ENCODE measurements at places on chromosomes 3 and 15.

DNA sequence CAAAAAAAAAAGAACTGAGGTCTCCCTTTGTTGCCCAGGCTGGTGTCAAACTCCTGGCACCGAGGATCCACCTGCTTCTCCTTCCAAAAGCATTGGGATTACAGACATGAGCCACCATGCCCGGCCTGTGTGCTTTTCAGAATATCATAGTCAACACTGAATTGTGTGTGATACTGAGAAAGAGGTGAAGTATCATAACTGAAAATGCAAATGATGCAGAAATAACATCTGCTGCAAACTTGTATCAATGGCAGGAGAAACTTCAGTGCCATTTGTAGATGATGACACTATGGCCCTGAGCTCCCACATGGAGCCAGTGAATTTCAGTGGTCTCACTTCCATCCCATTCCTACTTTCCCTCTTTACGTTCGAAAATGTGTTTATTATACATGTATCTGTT, 21.9 kb downstream of the IL12A start:
- no peak for DNase-seq

GRCh38 chr3:104388619-104389018, 978.1 kb upstream of the ALCAM start:
- DNase-seq: peak; percentile 59

GRCh38 chr3:191094057-191094845, 104.8 kb upstream of the OSTN start:
- peak; percentile 93 for DNase-seq

GRCh38 chr3:152321200-152321954, 52.6 kb downstream of the MBNL1 start:
- DNase-seq: no peak

DNA sequence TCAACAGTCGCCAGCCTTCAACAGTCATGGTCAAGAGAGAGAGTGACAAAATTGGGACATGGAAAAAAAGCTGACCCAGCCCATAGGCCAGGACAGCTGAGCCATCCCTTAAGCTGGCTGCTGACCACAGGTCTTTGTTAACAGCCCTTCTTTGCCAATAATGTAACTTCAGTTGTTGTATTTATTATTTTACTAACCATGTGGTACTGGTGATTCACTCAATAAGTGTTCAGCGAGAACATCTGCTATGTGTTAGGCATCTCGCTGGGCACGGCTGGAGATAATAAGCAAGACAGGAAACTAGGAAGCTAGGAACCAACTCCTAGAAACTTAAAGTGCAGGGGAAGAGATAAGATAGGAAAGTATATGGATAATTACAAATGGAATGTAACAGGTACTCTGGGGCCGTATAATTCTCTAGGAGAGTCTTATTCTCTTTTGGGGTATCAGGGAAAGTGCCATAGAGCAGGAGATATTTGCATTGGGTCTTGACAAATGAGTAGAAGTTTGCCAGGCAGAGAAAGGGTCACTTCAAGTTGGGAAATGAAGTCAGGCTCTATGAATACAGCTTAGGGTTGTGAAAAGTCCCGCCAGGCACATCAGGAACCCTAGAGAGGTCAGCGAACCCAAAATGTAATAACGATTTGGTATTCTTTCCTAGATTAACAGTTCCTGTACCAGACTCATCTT, 84.0 kb upstream of the TRA2B start:
- peak; percentile 93 for DNase-seq

DNA sequence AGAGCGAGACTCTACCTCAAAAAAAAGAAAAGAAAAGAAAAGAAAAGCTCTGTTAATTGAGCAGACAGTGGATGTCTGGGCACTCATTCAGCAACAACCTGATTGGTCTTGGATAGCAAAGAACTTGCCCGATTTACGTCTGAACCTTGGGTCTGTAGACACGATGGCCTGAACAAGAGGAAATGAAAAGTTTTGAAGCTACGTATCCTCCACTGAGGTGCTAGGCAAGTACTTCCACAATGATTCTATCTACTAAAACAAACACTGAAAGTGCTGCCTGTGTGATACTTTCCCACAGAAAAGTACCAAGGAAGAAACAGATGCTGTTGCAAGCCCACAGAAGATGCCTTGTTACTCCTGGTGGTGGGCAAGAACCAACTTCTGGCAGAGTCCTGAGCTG, 21.8 kb upstream of the MUSTN1 start:
- no peak for DNase-seq

DNA sequence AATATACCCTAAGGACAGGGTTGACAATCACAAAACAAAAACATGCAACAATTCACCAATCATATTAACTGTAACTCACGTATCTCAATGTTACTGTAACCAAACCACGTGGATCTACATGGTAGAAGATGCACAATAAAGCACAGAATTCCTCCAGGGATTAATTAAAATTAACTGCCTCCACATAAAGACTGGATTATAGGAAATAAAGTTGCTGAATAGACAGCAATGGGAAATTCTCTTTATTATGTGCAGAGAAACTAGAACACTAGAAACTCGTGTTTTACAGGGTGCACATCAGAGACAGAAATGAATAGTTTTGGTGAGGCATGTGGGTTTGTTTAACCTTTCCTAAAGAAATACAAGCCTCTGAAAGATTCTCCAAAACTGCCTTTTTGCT, 696.3 kb downstream of the EPHA3 start:
- no peak for DNase-seq

DNA sequence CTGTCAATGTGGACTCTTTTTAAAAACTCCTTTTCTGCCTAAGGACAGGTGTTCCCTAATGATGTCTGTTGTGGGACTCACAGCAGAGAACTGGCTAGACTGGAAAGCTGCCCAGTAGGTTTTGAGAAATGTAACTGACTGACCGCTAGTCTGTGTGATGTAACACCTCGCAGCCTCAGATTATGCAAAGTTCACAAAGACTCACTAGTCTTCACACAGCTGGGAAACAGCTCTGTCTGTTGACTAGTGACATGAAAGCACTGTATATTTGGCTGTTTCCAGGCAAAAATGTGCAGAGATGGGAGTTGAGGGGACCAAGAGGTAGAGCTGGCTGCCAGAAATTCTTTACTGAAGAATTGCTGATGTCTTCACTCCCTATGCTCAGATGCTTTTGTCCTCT, 10.3 kb downstream of the PDZRN3 start:
- peak; percentile 77 for DNase-seq

DNA sequence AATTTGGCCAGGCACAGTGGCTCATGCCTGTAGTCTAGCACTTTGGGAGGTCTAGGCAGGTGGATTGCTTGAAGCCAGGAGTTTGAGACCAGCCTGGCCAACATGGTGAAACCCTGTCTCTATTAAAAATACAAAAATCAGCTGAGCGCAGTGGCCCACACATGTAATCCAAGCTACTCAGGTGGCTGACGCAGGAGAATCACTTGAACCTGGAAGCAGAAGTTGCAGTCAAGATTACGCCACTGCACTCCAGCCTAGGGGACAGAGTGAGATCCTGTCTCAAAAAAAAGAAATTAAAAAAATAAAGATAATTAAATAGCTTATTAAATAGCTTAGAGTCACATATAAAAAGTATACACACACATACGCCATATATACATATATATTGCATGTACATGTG, 3.7 kb upstream of the TIPARP start:
- DNase-seq: no peak

GRCh38 chr3:61724183-61724582, 162.8 kb downstream of the PTPRG start:
- no peak for DNase-seq

GRCh38 chr3:152109038-152109437, 159.7 kb upstream of the MBNL1 start:
- no peak for DNase-seq

DNA sequence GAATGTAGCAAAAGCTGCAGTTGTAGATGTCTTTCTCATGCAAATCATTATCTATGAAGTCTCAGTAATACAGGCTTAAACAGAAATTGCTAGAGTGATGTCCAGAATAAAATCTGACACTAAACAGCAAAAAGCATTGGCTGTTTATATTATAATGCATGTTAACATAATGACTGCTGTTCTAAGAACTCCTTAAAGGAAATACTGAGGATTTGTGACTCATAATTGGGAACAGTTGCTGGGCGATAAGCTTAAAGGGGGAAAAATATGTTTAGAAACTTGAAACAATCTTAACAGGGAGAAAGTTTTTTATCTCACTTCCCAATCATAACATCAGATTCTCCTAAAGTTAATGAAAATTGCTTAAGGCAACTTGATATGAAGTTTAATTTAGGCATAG, 17.5 kb downstream of the TIPARP start:
- DNase-seq: peak; percentile 76

- DNase-seq: no peak
Measured at GRCh38 chr3:133948131-133948810, 52.6 kb upstream of the RAB6B start.

DNA sequence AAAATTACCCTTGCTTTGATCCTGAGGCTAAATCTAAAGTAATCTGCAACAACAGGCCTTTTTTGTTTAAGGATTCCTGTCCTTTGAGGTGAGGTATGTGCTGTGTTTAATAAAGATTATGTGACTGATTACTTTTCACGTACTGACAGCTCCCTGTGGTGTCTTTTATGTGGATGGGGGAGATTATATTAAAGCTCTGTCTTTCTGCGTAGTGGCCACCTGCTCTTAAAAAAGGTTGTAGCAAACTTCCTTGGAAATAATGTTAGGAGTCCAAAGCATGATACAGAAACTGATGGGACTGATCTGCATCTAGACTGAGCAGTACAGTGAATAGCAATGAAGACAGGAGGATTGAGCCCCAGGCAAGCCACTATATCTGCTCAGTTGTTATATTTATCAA, 453.0 kb upstream of the GOLIM4 start:
- no peak for DNase-seq

DNA sequence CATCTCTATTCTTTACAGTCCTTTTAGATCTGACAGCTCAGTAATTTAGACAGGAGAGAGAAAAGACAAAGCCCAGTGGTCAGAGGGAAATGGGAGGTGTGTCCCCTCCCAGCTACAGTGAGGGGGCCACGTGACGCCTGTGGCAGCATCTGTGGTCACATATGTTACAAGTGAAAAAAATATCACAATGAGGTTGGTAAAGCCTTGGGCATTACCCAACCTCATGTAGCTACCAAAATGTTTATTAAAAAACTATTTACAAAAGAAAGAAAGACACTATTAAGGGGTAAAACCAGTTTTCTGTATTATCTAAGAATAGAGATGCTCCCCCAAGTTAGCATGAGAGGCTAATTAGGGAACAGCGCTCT, 42.9 kb upstream of the PLCL2 start:
- no peak for DNase-seq

DNA sequence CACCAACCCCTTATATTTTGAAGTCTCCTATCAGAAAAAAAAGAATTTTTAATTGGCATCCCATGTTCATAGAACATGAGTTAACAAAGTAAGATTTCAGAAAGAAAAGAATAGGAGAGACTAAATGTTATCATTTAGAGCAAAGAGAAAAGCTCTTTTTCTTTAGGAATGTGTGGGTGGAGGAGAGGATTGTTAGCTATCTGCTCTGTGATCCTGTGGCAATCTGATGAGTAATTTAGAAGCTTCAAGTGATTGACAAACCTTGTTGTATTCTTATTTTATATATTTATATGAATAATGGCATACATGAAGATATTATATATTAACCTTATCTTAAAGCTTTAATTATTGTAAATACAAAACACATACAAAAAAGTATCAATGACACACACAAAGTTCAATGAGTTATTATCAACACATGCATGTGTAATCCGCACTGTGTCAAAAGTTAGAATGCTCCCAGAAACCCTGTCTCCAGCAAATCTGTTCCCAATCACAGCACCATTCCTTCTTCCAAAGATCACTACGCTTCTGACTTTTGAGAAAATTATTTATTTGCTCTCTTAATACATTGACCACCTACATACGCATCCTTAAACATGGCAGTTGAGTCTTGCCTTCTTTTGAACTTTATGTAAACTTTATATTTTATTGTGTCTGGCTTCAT, 907.4 kb downstream of the MCTP2 start:
- peak; percentile 56 for DNase-seq

DNA sequence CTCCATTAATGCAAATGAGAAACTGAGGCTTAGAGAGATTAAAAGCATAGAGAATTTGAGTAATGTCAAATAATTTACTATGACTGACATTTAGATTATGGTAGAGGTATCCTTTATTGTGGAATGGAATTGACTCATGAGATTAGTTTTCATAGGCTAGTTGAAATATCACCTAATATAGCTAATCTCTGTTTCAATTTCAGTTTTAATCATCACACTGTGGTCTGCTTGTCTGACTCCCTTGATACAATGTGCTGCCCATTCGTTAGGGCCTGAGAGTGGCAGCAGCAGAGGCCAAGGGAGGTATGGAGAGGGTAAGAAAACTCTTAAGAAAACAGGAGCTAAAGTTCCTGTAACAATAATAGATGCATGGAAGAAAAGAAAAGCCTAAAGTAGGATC, 13.2 kb upstream of the ZBTB20 start:
- no peak for DNase-seq

DNA sequence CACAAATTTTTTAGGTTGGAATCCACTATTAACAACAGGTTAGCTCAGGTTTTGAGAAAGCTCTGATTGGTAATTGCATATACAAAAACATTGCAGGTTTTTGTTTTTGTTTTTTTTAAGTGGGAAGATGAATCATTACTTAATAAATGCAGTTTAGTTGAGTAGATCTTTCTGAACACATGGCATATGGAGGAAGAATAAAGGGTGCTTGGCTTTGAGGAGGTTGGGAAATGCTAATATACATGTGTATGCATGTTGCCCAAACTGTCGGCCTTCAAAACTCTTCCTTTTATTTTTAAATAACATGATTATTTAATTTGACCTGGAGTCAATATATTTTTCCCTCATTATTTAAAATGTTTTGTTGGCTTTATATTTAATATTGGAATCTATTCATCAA, 32.8 kb downstream of the ZBTB38 start:
- no peak for DNase-seq

- DNase-seq: no peak
Measured at GRCh38 chr15:90074023-90074422, 28.2 kb downstream of the IDH2 start.

DNA sequence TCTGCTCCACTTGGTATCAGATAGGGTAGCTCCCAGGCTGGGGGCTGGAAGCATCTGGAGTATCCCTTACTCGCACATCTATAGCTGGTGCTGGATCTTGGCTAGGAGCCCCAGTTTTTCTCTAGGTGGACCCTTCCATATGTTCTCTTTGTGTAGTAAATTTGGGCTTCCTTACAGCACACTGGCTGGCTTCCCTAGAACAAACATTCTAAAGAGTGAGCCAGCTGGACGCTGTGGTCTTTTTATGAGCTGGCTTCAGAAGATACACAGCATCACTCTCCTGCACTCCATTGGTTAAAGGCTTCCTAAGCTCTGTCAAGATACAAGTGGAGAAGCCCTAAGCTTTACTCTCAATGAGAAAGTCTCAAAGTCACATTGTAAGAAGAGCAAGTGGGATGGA, 322.1 kb downstream of the WDR72 start:
- DNase-seq: no peak

GRCh38 chr3:177713928-177714900, 516.9 kb upstream of the TBL1XR1 start:
- peak; percentile 28 for DNase-seq

- DNase-seq: no peak
Measured at GRCh38 chr15:68651916-68652525, 73.2 kb downstream of the CORO2B start.

GRCh38 chr3:180875124-180875698, 37.3 kb upstream of the FXR1 start:
- no peak for DNase-seq

All from iris pigment epithelial cell (primary cell).